ENCODE measurements at places on chromosomes 16 and 17.

GRCh38 chr16:11658896-11659708 is 9.2 kb upstream of the SNN start:
- DNase-seq: no peak

DNA sequence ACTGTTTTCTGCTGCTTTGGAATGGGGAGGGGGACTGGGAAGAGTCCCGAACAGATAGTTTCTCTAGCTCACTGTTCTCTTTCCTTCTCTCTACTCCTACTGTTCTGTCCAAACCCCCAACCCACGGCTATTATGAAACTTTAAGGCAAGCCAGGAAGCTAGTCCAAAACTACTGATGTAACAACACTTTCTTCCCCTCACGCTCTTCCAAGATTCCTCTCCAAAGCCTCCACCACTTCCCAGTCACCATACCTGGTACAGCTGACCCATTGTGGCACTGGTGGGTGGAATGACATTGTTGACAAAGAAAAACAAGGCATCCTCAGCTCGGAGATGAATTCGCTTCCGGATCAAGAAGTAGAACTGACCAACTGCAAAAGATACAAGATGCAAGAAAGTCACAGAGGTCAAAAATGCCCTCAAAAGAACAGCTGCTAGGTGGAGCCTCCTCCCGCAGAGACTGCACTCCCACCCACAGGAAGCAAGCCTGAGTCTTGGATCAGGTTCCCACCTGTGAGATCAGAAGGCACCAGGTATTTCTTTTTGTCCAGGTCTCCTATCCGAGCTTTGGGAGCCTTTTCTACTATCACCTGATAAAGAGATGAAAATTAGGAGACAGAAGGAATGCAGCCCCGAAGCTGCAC is 1.0 kb downstream of the GABARAP start:
- DNase-seq: no peak

DNA sequence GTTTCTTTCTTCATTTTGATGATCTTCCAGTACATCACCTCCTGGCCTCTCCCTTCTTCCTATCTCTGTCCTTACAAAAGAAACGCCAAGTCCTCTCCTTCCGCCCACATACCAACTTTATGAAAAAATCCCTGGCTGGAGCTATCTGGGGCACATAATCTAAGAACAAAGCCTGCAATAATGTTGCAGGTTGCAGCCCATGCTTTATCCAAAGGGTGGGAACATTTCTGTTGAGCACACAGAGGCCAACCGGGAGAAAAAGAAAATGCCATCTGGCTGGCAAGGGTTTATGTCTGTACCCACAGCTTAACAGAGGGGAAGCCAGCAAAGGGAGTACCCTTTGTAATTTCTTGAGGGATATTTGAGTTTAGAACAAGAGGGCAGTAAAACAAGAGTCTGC is 409.6 kb downstream of the SOX9 start:
- DNase-seq: no peak

GRCh38 chr17:40818343-40818732 is 4.1 kb downstream of the KRT10 start:
- no peak for DNase-seq

- no peak for DNase-seq
Measured at GRCh38 chr16:59905606-59906005, 1171.5 kb upstream of the GOT2 start.

DNA sequence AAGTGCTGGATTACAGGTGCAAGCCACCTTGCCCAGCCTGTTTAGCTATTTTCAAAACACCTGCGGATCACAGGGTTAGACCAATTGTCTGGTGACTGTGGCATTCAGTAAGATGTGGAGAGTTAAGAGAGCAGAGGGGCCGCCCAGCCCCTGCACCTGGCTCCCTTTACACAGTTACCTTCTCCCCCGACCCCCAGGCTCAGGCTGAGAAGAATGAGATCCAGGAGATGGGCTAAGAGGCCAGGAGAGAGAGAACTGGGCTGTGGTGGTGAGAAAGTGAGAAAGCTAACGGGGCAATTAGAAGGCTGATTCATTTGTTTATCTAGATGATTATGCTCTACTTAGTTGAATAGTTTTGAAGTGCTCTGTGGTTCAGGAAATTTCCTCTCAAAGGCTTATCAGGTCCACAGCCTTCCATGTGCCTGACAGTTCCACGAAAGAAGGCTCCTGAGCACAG is 67.8 kb upstream of the AXIN2 start:
- no peak for DNase-seq

- DNase-seq: no peak
Measured at GRCh38 chr16:77859493-77860232, 71.3 kb downstream of the VAT1L start.

DNA sequence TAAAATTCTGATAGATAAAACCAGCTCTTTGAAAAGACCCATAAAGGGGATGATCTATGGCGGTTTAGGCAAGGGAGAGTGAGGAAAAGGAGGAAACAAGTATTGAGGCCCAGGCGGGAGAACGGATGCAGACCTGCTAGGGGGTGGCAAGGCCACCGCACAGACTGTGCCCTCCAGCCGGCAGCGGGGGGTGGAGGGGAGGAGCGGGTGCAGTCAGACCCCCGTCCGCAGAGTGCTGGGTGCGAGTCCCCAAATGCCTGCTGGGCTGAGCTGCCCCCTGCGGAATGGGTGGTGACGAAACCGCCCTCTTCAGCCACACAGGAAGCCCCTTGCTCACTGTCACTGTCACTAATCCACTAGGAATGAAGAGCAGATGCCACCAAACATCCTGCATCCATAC is 46.0 kb downstream of the LMF1 start:
- DNase-seq: no peak

GRCh38 chr17:56699186-56699894 is 105.8 kb downstream of the NOG start:
- DNase-seq: peak; percentile 93

- no peak for DNase-seq
Measured at GRCh38 chr17:82817947-82818346, 21.9 kb downstream of the ZNF750 start.

- DNase-seq: no peak
Measured at GRCh38 chr17:28154214-28154613, 111.7 kb downstream of the NLK start.

DNA sequence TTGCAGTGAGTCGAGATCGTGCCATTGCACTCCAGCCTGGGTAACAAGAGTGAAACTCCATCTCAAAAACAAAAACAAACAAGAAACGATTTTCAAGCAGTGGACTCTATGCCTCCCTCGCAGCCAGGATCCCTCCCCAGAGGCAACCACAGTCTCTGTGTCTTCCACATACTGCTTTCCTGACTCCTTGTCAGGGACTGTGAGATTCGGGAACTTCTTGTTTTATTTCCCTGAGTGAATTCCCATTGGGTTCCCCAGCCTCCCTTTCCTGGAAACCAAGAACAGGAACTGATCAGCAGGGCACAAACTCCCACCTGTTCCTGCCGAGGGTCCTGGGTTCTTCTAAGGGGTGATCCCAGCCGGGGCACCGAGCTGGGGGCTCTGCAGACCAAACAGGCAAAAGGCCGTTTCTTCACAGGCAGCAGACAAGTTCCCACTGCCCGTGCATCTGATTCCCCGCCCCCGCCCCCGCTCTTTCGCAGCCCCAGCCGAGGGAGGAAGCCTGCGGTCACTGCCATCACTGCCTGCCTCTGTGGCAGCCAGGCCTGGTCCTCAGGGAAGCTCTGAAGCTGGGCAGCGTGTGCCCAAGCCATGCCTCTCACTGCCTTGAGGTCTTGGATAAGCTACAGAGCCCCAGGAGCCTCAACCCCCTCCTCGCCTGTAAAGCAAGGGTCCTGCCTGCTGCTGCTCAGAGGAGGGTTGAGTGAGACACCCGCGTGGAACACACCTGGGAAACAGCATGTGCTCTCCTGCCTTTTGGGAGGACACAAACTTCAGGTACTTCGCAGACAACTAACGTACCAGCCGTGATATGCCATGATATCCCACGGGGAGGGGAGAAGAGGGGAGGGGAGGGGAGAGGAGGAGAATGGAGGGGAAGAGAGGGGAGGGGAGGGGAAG is 5.5 kb upstream of the PIEZO1 start:
- DNase-seq: no peak

DNA sequence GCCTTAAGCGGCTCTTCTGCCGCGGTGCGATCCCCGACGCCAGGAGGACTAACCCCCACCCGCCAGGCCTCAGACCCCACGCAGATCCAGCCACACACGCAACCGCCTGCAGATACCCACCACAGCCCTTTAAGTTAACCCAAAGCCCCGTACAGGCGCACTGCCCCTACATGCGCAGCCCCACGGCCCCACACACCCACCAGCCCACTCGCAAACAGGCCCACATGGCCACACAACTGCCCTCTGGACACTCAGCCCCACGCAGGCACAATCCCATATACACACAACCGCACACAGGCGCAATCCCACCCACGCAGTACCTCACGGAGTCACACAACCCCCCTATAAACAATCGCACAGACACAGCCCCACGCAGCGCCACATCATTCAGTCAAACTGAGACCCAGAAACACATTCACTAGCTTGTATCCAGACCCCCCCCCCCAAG is 41.7 kb downstream of the RAI1 start:
- DNase-seq: no peak

- DNase-seq: peak; percentile 40
Measured at GRCh38 chr17:62703776-62704380, 76.4 kb downstream of the MRC2 start.

Data from NT2/D1 (cell line).